Stimulated activated CD8-positive, alpha-beta memory T cell treated with anti-CD3 and anti-CD28 coated beads, Interleukin-7, amount 100 ng/mL, for 1 hour (primary cell): ENCODE measurements at places on chromosomes 13 and 19.
A peak's percentile ranks its signal among the peaks of the same experiment; 100 is the strongest.

DNA sequence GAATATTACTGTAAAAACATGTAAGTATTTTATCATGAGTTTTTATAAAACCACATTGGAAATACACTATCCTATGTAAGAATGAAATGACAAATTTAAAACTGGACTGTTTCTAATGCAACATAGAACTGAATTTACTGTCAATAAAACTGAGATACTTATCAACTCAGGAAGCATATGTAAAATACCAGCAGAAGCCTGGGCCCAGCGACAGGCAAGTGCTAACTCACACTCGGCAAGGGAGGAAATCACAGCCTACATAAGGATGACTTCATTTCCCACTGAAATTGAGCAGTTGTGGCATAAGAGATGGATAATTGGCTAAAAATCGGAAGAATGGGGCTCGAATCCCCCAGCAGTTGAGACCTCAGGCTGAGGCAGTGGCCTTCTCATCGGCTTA is 12.1 kb downstream of the PROZ start:
- DNase-seq: no peak

- DNase-seq: no peak
Measured at GRCh38 chr13:53012707-53013106, 15.9 kb upstream of the OLFM4 start.

DNA sequence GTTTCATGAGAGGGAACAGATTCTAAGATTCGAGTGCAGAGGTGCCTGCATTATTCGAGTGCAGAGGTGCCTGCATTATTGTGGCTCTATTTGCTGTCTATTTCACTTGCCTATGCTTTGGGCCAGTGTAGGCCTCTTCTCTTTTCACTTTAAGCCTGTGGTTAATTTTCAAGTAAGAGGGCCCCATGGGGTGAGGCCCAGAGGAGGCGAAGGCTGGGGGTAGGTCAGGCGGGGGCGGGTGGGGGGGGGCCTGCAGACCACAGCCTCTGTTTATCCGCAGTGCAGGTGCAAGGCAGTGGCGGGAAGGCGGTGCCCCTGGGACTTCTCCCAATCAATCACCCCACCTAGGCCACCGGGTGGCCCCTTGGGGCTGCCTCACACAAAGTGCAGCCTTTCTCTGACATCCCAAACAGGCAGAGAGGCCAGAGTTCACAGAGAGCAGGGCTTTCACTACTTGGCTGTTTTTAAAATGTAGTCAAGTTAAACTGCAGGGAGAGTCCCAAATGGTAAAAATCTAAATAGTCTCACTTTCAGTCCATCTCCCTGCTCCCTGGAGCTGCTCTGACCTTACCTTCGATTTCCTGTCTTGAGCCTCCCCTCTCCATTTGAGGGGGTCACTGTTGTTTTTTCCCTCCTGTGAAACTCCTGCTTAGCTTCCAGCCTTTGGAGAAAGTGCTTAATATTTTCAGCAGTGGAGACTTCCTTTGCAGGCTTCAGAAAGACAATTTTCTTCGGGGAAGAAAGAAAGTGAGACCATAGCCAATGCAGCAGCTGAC is 249.0 kb downstream of the DLEU7 start:
- no peak for DNase-seq

GRCh38 chr13:38166116-38166515 is 183.5 kb upstream of the UFM1 start:
- DNase-seq: no peak

DNA sequence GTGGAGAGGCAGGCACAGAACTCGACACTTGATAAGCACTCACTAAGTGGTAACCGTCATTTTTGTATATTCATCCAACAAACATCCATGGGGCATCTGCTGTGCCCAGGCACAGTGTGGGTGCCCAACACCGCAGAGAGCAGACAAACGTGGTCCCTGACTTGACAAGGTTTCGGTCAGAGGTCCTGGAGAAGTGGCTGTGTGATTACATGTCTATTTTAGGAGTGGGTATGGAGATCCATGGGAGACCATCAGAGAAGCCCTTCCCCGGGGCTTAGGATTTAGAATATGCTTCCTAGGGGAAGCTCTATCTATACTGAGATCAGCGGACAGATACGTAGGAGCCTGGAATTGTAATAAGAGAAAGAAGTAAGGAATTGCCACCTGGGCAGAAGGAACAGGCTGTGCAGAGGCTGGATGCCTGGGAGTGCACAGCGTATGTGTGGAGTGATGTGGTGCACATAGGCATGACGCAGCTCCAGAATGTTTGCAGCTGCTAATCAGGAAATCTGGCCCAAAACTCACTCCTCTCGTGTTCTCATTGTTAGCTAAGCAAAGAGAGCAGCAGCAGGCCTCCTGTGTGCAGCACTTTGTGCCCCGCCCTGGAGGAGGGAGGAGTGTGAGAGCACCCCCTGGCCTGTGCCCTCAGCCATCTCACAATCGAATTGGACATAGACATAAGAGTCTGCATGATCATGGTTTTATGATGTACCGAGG is 23.0 kb upstream of the IRS2 start:
- no peak for DNase-seq

GRCh38 chr13:105291987-105292386 is 1243.5 kb downstream of the EFNB2 start:
- no peak for DNase-seq

- no peak for DNase-seq
Measured at GRCh38 chr13:73900591-73900990, 233.6 kb downstream of the KLF12 start.

DNA sequence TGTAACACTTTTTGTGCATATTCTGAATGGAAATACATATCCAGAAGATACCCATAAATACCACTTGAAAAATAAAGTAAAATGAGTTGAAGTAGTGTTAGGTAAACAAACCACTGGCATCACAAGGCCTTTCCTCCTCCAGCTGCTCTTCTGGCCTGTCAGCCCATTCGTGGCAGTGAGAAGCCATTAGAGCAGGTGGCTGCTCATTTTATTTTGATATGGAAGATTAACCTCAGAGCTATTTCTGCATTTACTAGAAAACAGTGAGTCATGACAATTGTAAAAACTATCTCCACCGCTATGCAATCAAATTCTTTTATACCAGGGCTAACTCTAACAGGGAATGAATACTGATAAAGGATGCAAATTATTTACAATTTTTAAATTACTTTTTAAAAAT is 2898.1 kb downstream of the PCDH9 start:
- DNase-seq: no peak

- DNase-seq: no peak
Measured at GRCh38 chr13:114174529-114174961, 4.5 kb upstream of the CFAP97D2 start.

GRCh38 chr19:53818756-53819155 is 5.4 kb downstream of the NLRP12 start:
- DNase-seq: no peak

DNA sequence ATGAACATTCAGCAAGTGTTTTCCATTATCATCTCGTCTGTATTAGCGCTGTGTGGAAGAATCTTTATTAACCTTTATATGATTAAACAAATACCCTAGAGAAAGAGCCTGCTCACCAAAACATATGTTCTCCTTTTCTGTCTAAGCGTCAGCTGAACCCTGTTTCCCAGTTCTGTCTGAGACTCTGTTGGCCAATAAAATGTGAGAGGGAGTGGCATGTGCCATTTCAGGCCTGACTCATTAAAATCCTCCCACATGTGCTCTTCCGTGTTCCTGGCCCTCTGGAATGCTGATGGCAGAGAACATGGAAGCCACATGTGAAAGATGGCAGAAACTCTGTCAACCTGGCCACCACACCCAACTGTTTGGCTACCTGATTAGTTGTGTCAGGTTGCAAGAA is 181.9 kb upstream of the EDNRB start:
- DNase-seq: no peak

DNA sequence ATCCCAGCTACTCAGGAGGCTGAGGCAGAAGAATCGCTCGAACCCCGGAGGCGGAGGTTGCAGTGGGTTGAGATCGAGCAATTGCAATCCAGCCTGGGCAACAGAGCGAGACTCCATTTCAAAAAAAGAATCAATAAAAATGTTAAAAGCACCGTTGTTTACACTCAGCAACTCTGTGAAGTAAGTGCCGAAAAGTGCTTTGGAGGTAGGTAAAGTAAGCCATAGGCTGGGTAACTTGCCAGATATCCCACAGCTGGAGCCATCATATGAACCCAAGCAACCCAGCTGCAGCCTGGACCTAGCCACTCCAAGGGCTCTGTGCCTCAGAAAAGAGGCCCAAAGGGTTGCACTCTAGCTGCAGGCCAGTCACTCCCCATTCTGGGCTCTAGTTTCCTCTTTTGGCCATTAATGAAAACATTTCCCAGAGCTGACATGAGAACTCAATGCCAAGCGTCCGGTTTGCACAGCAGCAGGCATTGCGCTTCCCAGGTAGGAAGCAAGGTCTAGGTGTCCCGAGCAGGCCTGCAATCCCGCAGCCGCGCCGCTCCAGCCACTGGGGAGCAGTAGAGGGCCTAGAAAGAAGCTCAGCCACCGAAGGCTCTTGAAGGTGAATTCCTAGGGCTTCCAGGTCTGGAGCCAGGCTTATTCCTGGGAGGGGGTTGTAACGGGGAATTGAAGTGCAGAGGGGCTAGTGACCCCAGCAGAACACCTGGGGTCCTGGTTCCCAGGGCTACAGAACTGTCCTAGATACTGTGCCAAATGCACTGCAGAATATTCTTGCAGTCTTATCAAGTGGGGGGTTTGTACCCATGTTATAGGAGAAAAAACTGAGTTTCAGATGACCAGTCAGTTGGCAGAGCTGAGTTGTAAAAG is 4.1 kb upstream of the CD79A start:
- DNase-seq: peak; percentile 51

- DNase-seq: no peak
Measured at GRCh38 chr13:52599037-52599847, 43.0 kb upstream of the HNRNPA1L2 start.

DNA sequence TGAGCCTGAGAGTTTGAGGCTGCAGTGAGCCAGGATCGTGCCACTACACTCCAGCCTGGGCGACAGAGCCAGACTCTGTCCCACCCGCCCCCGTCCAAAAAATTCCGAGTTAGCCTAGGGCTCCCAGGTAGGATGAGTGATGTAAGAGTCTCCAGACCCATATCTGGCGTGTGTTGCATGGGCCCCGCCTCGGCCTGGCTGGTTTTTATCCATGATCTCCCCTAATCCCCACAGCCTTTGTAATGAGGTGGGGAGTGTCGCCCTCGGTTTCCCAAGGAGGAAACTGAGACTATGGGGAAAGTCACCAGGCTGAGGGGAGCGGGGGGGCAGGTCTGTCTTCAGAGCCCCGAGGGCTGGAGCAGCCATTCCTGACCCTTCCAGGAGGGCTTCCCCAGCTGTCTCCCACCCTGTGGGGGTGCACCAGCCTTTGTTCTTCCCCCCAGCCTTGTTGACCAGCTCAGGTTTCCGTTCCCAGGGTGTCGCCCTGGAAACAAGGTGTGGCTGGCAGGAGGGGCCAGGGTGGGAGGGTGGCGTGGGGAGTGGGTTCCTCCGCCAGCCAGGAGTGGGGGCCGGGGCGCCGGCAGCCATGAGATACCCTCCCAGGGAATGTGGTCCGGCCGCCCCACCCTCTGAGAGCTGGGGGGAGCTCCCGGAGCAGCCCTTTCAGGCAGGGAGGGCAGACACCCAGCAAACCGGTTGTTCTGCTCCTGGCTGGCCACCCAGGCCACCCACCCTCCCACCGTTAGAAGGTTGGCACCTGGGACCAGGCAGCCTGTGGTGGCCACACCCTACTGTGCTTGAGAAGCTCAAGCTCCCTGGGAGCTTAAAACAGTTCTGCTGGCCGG is 11.5 kb downstream of the MYH14 start:
- no peak for DNase-seq

- no peak for DNase-seq
Measured at GRCh38 chr19:49862391-49863253, 4.8 kb downstream of the PNKP start.

GRCh38 chr19:42569193-42569592 is 25.5 kb downstream of the CEACAM8 start:
- DNase-seq: no peak

DNA sequence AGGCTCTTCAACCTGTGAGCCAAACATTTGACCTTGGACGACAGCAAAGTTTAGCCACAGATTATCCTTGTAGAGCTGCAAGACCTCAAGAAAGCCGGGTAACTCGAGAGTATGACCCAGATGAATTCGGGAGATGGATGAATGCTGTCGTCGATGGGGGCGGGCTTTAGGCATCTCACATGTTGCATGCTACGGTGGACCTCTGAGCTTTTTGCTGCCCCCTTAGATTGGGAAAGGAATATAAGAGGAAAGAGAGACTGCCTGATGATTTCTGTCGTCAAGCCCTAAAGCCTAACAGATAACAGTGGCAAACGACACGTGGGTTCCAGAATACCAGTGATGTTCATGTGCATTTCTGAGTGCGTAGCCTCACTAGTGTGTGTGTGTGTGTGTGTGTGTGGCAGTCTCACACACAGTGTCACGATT is 730 bp upstream of the ABCC4 start:
- no peak for DNase-seq

GRCh38 chr13:25046274-25046984 is 49.5 kb upstream of the PABPC3 start:
- DNase-seq: no peak

DNA sequence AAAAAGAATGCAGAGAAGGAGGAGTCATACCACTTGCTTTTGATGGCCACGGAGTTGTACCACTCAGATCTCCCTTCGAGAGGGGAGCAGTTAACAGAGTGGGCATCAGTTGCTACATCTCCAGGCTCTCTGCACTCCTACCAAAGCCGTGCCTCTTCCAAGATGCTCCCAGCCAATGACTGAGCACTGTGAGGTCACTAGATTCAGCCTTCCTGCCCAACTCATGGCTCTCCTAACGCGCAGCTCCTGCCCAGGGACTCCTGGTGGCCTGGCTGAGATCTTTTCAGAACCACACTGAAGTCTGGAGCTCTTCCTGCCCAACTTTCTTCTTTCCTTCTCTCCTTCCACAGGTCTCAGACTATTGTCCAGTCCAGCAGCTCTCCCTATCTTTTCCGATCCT is 66.7 kb downstream of the LHFPL6 start:
- DNase-seq: no peak

GRCh38 chr13:114132419-114133121 is at the start of gene RASA3:
Gene RASA3 (minus strand): TSS chr13:114132623. CDS start chr13:114132489, 134 bp downstream.
- DNase-seq: no peak

DNA sequence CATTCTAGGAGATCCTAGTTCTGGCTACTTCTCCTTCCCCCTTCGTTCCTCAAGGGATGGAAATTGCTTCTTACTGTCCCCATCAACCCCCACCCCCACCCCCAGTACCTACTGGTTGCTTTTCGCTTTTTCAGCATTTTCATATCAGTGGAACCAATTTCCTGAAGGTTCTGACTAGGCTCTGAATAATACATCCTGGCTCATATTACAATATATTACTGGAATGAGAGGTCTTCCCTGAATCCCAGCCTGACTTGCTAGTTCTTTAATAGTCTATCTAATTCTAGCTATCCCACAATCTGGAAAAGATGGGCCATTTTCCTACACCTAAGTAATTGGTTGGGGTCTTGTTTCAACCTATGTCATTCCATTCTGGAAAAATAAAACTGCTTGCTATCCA is 207.4 kb downstream of the COG6 start:
- DNase-seq: no peak

- no peak for DNase-seq
Measured at GRCh38 chr19:18905513-18906236, 9.7 kb upstream of the CERS1 start.

GRCh38 chr19:30024091-30024490 is 82.1 kb downstream of the URI1 start:
- DNase-seq: no peak

GRCh38 chr19:21638776-21639175 is 128.6 kb downstream of the ZNF100 start:
- no peak for DNase-seq
